GM12878 (cell line): ENCODE measurements at places on chromosomes 1 and 21. TPM values are rescaled to one million over a fixed set of nuclear protein-coding genes. Genes with fewer than 3 reads are reported as not detected.

The CNR2 gene
- 13.6 and 15.1 TPM in 2 replicates for total RNA-seq

The BRINP2 gene
- total RNA-seq, result not detected in 2 replicates

The FAM72C gene
- total RNA-seq, result 7.2 and 9.1 TPM in 2 replicates

DNA sequence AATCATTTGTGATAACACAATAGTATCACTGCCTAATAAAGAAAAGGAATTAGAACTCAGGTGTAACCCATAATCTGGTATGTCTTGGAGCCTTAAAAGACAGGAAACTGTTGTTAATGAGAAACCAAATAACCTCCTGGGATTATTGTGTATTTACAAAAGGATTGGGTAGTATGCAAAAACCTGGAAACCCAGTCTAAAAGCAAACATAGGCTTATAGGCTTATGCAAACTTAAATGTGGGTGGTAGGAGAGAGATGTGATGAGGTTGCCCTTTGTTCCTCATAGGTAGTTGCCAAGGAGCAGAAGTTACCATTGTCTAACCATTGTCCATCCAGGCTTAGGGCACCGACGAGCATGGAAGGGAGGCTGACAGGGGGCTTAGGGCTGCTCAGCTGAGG lies 165.8 kb downstream of the AK5 start:
- H3K27ac ChIP-seq, result no peak overlapping the region
- no peak overlapping the region for H3K4me3 ChIP-seq
- no peaks in the 10 kb centered on the region; the same call in 1 of the 2 replicates for H3K27me3 ChIP-seq
- no peaks in the 10 kb centered on the region for H3K36me3 ChIP-seq
- H3K4me1 ChIP-seq, result no peaks in the 10 kb centered on the region

GRCh38 chr21:44601596-44602462 lies 1.4 kb downstream of the KRTAP10-7 start:
- no peak overlapping the region for H3K4me3 ChIP-seq
- no peaks in the 10 kb centered on the region for H3K27me3 ChIP-seq

- no peak overlapping the region for H3K27ac ChIP-seq
- no peaks in the 10 kb centered on the region for H3K36me3 ChIP-seq
- no peak overlapping the region for H3K4me3 ChIP-seq
- H3K4me1 ChIP-seq, result no peaks in the 10 kb centered on the region
Measured at GRCh38 chr1:230753191-230753585, 6.0 kb downstream of the CAPN9 start.

GRCh38 chr1:95115708-95116137 lies 1.4 kb upstream of the TLCD4 start:
- no peak for DNase-seq
- no peaks in the 10 kb centered on the region for H3K4me1 ChIP-seq
- H3K36me3 ChIP-seq, result no peaks in the 10 kb centered on the region
- no peak overlapping the region for H3K27ac ChIP-seq
- H3K4me3 ChIP-seq, result no peak overlapping the region
